ENCODE measurements at places on chromosomes 11 and 22.

DNA sequence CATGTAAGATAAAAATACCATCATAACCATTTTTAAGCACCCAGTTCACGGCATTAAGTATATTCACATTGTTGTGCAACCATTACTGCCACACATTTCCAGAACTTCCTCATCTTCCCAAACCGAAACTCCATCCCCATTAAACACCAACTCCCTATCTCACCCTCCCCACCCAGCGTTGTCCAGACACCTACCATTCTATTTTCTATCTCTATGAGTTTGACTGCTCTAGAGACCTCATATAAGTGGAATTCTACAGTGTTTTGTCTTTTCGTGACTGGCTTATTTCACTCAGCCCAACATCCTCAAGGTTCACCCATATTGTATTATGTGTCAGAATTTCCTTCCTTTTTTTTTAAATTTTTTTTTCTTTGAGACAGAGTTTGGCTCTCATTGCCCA is 45.2 kb downstream of the PPFIA1 start:
- DNase-seq: no peak

DNA sequence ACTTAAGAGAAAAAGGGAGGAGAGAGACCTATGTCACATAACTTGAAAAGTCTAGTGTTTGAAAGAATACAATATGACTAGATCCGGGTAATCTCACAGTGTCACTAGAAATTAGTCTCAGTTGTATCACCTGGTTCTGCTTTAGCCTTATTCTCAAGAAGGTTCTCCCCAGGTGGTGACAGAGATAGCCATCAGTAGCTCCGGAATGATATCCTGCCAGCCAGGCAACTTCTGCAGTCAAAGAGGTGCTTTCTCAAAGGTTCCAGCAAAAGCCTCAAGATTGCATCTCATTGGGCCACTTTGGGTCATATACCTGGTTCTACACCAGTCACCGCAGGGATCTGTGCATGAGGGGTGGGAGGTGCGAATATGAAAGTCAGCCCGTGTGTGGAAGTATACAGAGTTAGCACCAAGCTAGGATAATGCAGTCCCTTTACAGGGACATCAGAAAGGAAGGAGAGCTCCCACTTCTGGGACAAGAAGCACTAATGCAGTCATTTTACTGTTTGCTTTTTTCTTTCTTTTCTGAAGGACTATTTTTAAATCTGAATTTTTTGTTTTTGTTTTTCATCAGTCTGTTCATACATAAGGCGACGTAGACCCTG is 61.1 kb downstream of the CYB5R2 start:
- DNase-seq: no peak

DNA sequence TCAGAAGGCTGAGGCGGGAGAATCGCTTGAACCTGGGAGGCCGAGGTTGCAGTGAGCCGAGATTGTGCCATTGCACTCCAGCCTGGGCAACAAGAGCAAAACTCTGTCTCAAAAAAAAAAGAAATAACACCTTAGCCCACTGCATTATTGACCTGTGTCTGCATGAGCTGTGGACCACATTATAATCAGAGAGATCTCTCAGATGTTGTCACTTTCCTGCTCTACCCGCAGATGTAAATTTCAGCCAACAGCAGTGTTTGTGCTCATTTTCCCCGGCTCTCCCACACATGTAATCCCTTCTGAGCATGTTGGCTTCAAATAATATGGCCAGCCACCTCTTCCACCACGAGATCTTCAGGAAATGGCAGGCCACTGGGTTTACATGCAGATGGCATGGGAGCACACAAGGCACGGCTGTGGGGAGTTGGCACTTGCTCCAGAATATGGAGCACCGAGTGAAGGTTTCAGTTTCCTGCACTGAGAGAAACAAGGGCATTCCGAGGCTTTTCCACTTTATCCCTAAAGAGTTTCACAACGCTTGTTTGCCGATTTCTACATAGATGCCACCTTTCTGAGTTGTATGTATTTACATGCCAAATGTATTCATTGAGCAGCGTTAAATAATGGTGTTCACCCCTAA is 19.7 kb downstream of the CDPF1 start:
- no peak for DNase-seq

- no peak for DNase-seq
Observed at GRCh38 chr22:24059121-24059520, 48.0 kb downstream of the CABIN1 start.

DNA sequence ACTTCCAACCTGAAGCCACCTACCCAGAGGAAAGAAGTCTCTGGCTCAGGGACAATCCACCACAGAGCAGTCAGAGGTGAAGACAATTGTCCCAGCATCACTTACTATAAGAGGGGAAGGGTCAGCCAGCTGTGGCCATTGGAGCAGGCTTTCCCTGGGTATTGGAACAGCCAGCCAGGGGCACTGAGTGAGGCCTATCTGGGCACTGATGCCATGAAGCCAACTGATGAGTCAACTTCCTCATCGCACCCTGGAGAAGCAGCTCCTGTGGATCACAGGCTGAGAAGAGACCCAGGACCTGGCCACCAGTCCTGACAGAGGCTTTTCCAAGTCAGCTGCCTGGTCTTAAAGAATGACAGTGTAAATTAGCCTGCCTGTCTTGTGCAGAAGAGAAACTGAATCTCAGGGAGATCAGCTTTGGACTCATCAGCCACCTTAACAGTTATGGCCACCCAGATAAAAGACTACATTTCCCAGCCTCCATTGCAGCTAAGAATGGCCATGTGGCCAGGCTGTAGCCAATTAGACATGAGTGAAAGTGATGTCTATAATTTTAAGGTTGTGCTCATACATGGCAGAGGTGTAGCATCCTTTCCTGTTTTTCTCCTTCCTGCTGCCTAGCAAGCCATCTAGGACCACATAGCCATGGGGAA is 19.0 kb downstream of the CHST1 start:
- no peak for DNase-seq

DNA sequence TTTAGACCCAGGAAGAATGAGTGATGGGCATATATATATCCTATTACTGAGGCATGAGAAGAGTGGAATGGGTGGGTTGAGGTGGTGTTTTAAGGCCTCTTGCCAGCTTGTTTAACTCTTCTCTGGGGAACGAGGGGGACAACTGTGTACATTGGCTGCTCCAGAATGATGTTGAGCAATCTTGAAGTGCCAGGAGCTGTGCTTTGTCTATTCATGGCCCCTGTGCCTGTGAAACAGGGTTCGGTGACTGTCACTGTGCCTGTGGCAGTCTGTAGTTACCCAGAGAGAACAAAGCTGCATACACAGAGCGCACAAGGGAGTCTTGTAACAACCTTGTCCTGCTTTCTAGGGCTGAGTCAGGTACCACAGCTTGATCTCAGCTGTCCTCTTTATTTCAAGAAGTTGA is 11.7 kb downstream of the LIMK2 start:
- no peak for DNase-seq

DNA sequence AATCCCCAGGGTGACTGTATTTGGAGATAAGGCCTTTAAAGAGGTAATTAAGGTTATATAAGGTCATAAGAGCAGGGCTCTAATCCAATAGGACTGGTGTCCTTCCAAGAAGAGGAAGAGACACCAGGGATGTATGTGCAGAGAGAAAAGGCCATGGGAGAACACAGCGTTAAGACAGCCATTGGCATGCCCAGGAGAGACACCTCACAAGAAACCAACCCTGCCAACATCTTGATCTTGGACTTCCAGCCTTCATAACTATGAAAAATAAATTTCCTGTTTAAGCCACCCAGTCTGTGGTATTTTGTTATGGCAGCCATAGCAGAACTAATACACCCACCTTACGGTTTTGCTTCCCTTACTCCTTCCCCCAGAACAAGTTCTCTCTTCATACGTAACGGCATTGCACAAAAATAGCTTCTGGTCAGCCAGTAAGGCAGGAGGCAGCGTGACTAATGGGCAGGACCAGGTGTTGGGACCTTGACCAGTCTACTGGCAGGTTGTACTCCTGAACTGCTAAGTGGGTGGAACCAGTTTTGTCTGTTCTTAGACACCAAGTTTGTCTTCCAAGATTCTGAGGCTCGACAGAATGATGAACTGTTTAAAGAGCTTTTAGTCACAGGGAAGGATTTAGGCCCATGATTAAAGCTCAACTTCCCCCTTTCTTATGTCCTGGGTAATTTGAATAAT is 31.9 kb upstream of the UPB1 start:
- DNase-seq: no peak

DNA sequence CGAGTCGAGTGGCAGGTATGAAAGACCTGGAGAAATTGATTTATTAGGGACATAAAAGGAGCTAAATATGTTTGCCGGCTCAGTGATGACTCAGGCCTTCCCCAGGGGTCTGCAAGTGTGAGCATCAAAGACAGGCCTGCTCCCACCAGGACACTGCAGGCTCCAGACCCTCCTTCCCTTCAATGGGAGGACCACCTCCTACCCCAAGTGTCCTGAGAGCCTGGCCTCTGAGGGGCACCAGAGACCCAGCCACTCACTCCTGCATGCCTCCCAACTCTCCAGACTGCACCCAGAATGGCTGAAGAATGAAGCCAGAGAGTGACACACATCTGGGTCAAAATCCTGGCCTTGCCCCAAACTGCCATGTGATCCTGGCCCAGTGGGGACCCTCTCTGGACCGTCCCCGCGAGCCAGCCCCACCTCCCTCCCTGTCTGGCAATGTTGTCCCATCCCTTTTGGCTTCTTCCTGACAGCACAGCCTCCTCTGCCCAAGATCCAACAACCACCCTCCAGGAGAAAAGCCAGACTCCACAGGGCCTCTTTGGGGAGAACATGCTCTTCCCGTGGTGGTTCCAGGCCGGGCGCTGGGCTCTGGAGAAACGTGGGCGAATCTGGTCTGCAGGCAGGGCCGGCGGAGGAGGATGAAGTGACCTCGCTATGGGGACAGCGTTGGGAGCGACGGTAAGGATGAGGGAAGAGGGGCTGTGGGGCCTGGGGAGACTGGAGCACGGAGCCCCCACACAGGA is 36.2 kb downstream of the CYTH4 start:
- DNase-seq: no peak

- no peak for DNase-seq
Observed at GRCh38 chr11:43197379-43197778, 114.4 kb upstream of the API5 start.

GRCh38 chr11:27545946-27546345 is 39.4 kb upstream of the LIN7C start:
- DNase-seq: no peak

DNA sequence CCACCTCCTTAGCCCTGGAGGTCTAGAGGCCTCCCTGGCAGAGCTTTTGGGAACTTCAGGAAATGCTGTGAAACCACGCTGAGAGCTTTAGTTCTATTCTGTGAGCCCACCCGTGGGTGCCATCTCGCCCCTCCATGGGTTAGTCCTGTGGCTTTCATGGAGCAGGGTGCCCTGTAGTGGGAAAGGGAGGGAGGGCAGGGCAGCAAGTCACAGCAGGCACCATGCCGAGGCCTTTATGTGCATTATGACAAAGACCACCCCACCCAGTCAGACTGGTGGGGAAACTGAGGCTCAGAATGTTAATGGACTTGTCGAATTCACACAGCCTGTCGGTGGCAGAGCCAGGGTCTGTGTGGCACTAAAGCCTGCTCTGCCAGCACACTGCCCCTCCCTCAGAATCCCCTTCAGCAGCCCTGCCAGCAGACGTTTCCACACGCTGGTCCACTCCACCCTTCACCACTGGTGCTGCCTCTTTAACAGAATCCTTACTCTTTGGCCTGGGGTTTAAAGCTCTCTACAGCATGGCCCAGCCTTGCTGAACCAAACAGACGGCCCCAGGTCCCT is 13.4 kb downstream of the TMPRSS13 start:
- DNase-seq: no peak

DNA sequence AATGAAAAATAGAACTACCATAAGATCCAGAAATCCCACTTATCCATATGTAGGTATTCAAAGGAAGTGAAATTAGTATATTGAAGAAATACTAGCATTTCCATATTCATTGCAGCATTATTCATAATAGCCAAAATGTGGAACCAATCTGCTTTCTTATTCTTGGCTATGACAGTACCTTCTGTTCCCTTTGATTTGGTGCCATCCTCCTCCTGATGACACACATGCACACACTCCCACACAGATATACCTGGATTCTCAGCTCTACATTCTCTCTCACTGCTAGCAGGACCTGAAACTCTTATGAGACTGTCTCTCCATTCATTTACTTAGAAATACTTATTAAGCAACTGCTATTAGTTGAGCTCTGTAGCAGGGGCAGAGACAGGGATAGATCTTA is 582.6 kb upstream of the TENM4 start:
- DNase-seq: no peak

GRCh38 chr11:10004526-10005113 is 289.4 kb downstream of the SBF2 start:
- DNase-seq: no peak

DNA sequence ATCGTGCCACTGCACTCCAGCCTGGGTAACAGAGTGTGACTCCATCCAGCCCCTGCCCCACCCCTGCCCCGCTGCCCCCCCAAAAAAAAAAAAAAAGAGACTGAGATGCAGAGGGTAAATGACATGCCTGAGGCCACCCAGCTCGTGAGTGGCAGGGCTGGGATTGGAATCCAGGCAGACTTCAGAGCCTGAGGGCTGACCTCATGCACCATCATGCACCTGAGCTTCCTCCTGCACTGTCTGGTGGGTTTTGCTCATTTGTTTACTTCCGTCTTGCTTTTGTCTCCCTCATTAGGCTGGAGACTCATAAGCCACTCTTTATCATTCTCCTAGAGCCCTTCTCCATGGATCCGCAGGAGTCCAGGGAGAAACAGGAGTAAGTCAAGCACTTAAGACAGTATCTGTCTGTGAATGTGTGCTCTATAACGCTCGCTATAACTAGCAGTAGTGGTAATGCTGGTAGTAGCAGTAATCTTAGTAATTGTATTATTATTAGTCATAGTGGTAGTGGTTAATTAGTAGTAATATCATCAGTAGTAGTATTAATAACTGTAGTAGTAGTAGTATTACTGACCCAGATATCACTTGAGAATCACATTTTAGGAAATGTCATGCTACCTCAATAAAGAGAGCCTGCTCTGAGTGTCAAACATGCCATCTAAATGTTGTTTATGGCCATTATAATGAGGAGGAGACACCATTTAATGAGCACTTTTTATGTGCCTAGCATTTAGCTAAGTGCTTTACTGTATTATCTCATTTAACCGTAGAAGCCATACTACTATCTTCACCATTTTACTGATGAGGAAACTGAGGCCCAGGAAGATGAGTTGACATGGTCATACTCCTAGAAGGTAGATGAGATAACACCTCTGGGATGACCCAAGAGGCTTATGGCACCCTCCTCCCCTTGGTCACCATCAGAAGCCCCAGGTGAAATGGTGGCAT is 85.0 kb downstream of the NAT10 start:
- no peak for DNase-seq

DNA sequence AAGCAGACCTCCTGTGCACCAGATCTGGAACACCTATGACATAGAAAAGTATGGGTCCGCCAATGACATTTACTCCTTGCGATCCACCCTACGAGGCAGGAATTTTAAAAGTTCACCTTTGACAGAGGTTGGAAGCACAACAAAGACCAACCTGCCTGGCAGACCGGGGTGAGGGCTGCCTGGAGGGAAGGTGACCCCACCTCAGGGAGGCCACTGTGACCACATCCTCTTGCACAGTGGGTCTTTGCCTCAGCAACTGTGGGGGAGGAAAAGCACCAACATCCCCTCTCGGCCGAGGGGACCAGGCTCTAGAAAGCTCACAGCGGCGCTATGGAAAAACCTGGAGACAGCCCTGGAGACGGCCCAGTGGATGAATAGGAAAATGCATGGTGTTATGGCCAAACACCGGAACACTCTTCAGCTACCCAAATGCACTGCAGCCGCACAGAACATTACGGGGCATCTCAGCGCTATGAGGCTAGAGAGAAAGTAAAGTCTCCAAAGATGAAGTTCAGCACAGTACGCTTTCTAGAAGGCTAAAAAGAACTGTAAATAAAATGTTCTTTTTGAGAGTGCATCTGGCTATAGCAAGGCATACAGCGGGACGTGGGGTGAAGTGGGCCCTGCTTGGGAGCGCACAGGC is 1.8 kb upstream of the SHISAL1 start:
- no peak for DNase-seq

All from activated CD8-positive, alpha-beta memory T cell treated with anti-CD3 and anti-CD28 coated beads, Interleukin-2, amount 50 U/mL, for 4 hours (primary cell).